ENCODE measurements at places on chromosomes 11 and 22.

- DNase-seq, result no peak
Measured at GRCh38 chr11:44766972-44767278, 40.2 kb downstream of the TSPAN18 start.

- DNase-seq, result no peak
Measured at GRCh38 chr11:65779919-65780769, 632 bp downstream of the AP5B1 start.

- no peak for DNase-seq
Measured at GRCh38 chr22:39292031-39292462, 27.4 kb downstream of the RPL3 start.

DNA sequence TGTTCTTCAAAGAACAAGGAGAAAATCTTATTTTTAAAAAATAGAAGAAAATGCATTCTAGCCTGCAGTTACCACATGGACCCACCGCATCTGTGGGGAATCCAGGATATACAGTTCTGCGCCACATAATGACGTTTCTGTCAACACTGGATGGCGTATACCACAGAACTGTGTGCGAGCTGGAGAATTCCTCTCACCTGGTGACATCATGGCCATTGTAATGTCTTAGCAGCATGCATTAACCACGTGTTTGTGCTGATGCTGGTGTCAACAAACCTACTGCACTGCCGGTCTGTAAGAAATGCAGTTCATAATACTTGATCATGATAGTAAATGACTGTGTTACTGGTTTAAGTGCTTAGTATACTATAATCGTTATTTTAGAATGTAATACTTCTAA is 174.7 kb downstream of the TBC1D22A start:
- no peak for DNase-seq

DNA sequence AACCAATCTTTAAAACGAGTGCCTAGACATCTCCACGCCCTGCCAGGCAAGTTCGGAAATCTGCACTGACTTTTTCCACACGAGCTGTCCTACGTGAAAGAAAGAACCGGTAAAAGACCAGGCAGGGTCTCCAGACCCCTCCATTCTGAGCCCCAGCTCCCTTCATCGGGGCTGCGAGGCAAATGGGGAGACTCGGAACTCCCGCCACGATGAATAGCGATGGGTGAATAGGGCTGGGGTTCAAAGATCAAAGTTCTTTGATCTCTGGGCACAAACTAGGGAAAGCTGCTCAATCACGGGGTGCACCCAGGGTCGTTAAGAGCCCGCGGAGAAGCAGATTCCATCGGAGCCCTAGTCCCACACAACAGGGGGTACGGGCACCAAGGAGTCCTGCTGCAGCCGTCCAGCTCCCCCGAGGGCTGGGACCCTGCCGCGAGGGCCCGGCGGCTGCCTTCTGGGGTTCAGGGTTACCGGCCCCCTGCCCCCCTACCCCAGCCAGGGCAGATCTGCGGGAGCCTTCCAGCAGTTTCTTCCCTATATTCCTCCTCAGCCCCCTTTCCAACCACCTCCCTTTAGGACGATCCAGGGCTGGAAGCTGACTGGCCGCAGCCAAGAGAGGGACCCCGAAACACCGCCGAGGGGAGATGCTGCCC is 1.1 kb downstream of the LRP4 start:
- DNase-seq, result no peak

- DNase-seq, result no peak
Measured at GRCh38 chr11:120536091-120536796, 24.7 kb downstream of the GRIK4 start.

Data from esophagus squamous epithelium (tissue), 5 donors.